CD4-positive, alpha-beta memory T cell (primary cell): ENCODE measurements at places on chromosomes 7 and 10.

DNA sequence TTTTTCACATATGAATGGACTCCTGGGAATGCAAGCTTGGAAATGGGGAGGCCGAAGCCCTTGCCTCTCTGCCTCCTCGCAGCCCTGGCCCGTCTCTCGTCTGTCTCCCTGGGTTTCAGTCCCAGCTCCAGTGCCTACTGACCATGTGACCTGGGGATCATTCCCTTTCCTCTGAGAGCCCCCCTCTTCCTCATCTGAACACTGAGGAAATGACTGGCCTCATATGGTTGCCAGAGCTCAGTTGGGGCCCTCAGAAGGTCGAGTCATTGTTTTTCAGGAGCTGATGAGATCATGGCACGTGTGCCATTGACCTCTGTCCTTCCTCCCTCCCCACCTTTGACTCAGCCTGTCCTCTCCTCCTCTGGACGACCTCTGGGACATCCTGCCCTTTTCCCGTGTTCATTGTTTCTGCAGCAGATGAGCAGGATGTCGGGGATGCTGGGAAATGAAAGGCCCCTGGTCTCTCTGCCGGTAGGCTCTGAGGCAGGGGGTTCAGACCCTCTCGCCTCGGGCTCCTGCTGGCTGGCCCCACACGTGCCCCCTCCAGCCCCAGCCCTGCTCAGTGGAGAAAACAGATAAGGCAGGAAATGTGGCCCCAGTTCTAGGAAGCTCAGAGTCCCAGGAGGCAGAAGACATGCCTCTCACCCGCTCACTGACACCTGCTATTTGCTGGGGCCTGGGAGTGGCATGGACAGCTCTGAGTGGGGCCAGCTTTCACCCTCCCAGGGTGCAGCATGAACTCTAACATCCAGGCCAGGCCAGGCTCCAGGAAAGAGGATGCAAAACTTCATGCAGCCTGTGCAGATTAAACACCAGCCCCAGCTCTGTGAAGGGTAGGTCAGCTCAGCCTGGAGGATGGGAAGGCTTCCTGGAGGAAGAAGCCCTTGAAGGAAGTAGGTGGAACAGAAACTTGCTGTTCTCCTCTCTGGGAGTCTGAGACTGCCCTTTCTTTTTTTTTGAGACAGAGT is 8.3 kb upstream of the PPP1R35 start:
- H3K36me3 ChIP-seq, result no peaks in the 10 kb centered on the region
- H3K4me1 ChIP-seq, result peaks cover 13% of the 10 kb centered on the region

DNA sequence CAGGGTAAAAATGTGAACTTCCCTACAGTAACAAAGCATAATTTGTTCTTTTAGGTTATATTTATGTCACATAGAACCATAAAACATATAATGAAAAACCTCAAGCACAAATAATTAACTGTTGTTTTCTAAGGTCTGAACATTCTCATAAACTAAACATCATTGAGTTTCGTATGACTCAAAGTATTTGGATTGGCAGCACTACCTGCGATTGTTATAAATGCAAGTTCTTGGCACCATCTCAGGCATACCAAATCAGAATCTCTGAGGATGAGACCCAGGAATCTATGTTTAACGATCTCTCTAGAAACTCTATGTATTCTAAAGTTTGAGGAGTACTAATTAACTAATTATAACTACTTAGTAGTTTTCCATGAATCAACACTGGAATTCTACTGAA is 22.5 kb downstream of the ORC5 start:
- no peak for DNase-seq
- H3K27me3 ChIP-seq, result no peaks in the 10 kb centered on the region
- H3K4me1 ChIP-seq, result no peaks in the 10 kb centered on the region
- H3K27ac ChIP-seq, result no peak overlapping the region
- H3K4me3 ChIP-seq, result no peak overlapping the region

- peaks cover 28% of the 10 kb centered on the region for H3K36me3 ChIP-seq
- no peak overlapping the region for H3K4me3 ChIP-seq
- no peak overlapping the region for H3K27ac ChIP-seq
- peaks cover 15% of the 10 kb centered on the region for H3K4me1 ChIP-seq
- no peak for DNase-seq
Observed at GRCh38 chr7:43873300-43873699, 4.0 kb upstream of the MRPS24 start.

GRCh38 chr10:14653271-14654161 is 121.2 kb downstream of the FAM107B start:
- H3K36me3 ChIP-seq, result no peaks in the 10 kb centered on the region
- no peaks in the 10 kb centered on the region for H3K27me3 ChIP-seq
- peak; percentile 41 for DNase-seq
- peaks cover 80% of the 10 kb centered on the region for H3K4me1 ChIP-seq
